ENCODE measurements at places on chromosomes 7 and 10.

DNA sequence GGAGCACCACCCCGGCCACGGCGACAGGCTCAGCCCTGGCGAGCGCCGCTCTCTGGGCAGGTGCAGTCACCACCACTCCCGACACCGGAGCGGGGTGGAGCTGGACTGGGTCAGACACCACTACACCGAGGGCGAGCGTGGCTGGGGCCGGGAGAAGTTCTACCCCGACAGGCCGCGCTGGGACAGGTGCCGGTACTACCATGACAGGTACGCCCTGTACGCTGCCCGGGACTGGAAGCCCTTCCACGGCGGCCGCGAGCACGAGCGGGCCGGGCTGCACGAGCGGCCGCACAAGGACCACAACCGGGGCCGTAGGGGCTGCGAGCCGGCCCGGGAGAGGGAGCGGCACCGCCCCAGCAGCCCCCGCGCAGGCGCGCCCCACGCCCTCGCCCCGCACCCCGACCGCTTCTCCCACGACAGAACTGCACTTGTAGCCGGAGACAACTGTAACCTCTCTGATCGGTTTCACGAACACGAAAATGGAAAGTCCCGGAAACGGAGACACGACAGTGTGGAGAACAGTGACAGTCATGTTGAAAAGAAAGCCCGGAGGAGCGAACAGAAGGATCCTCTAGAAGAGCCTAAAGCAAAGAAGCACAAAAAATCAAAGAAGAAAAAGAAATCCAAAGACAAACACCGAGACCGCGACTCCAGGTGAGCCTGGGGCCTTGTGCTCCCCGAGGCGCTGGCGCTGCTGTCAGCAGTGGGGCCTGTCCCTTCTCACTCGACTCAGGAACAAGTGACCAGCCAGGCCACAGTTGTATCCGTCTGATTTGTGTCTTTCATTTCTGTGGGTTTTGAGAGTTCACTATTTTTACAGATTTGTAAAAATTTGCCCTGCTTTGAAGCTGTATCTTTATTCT lies 117.7 kb downstream of the CYTH3 start:
- DNase-seq, result no peak

DNA sequence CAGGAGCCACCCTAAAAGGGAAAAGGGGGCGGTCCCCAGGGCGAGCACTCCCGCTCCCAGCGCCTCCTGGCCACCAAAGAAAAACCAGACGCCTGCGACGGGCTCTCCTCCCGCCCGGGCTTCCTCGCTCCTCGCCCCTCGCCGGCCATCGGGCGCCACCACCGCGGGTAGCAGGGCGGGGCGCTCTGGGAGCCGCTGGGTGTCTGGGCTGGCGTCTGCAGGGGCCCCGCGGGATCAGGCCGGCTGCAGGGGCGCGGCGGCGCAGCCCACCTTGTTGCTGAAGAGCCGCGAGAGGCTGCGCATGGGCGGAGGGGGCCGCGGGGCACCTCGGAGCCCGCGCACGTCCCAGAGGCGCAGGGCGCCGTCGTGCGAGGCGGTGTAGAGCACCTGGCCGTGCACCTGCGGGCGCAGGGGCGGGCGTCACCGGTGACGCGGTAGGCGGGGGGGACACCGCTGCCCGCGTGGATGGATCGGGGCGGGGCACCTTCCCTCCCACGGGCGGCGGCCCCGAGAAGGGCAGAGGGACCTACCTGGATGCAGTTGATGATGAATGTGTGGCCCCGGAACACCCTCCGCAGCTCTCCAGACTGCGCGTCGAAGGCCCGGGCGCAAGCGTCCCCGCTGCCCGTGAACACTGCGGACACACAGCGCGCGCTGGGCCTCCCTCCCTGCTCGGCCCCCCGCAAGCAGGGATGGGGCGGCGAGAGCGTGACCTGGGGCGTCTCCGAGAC lies 28.3 kb downstream of the WDR86 start:
- no peak for DNase-seq

DNA sequence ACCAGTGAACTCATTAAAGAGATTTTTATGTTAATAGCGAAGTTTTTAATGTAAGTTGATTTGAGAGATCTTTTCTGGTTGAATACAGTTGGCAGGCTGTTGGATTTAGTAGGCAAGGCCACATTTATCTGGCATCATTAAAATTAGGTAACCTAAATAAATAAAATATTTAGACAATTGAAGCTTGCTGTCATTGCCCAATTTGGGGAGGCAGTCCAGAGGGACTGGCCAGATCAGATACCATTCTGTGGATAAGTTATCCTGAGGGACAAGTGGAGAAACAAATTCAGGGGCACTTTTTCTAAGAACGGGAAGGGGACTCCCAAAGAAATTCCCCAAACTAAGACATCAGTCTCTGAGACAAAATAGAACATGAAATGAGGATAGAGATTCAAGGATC lies 397.8 kb downstream of the GFRA1 start:
- no peak for DNase-seq

- DNase-seq, result no peak
Measured at GRCh38 chr7:10483671-10484070, 490.0 kb upstream of the PHF14 start.

DNA sequence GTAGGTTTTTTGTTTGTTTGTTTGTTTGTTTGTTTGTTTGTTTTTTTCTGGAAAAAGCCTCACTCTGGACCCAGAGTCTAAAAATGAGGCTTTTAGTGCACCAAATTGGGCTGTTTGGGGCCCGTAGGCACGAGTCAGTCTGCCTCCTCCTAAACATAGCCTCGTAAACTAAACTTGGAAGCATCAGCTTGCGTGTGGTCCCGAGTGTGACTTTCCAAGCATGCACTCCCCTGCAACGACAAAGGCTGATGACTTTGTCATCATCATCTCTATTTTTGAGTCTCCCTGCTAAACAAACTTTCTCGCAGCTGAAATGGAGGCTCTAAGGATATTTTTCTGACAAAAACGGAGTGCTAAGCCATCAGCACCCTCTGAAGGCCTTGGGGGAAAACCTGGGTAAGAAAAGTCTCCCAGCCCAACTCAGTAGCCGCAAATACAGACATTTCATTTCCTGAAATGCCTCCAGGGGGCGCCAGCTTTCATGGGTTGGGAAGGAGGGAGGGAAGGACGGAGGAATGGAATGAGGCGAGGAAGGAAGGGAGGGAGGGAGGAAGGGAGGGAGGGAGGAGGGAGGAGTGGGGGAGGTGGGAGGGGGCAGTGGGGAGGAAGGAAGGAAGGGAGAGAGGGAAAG lies 245.9 kb downstream of the KCNMA1 start:
- DNase-seq, result peak; percentile 35

DNA sequence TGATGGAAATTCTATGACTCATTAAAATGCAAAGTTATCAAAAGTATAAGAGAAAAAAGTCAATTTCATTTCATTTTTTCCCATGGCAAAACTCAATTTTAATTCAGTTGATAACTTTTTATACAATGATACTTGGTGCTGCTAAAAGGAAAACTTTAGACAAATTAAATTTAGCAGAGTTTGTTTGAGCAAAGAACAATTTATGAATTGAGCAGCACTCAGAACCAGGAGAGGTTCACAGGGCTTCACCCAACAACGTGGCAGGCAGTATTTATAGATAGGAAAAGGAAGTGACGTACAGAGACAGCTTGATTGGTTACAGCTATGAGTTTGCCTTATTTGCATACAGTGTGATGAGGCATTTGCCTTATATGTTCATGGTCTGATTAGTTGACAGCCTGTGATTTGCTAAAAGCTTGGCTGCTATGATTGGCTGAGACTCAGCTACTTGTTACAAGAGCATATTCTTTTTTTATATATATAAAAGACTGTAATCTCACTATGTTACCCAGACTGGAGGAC lies 157.2 kb upstream of the CELF2 start:
- no peak for DNase-seq

DNA sequence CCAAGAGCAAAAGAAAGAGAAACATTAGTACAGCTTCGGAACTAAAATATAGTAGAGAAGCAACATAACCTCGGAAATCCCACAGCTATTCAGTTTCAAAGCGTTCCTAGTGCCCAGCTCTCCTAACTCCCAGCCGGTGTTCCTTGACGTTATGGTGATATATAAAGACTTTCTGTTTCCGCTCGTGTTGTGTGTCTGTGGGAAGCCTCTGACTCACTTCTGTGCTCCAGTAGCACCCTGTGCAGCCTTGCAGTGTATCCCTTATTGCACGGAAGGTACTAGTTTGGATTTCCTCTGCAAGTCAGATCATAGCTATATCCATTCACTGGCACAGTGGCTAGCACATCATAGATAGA lies 535 bp downstream of the ASAH2B start:
- peak; percentile 32 for DNase-seq

- peak; percentile 30 for DNase-seq
Measured at GRCh38 chr7:22821702-22822485, 755 bp downstream of the TOMM7 start.

GRCh38 chr10:35434533-35434932 lies 98.2 kb downstream of the CCNY start:
- no peak for DNase-seq

DNA sequence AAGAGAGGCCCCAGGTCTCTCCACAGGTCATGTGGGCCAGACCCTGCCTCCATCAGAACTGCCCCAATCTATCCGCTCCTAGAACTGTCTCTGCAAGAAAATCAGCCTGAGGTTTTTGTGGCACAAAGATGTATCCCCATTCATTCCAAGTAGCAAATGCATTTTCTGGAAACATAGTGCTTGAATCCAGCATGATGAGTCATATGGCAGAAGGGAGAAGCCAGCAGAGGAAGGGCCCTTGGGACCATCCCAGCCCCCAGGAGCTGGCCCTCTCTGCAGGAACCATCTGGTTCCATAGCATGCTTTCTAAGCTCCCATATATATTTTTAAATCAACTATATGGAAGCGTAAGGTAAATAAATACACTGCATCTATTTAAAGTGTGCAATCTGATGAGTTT lies 563.2 kb downstream of the GALNT17 start:
- DNase-seq, result no peak

- DNase-seq, result no peak
Measured at GRCh38 chr7:147033641-147034040, 917.0 kb downstream of the CNTNAP2 start.

- no peak for DNase-seq
Measured at GRCh38 chr10:91360461-91360860, 49.7 kb upstream of the HECTD2 start.

- DNase-seq, result no peak
Measured at GRCh38 chr10:117533507-117534281, 8.9 kb upstream of the EMX2 start.

GRCh38 chr10:93412801-93413200 lies 69.3 kb downstream of the MYOF start:
- DNase-seq, result no peak

DNA sequence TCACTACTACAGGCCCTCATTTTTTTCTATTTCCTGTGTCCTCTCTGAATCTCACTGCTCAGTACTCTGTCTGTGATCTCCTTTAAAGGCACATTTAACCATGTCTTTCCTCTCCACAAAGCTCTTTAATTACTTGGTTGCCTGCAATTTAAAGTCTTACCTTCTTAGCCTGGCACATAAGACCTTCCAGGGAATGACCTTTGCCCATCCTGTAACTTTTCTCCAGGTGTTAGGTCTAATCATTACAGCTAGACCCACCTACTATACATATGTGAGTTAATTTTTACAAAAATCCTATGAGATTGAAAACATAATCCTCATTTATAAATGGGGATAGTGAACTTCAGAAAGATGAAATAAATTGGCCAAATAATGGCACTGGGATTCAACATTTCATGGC lies 244.1 kb upstream of the RHOBTB1 start:
- no peak for DNase-seq
